ENCODE measurements at places on chromosomes 2 and 18. TPM values are rescaled to one million over a fixed set of nuclear protein-coding genes. Genes with fewer than 3 reads are reported as not detected.

The SKA1 gene
- 5.5 TPM for total RNA-seq

The GKN1 gene
- total RNA-seq = not detected

The TRIP12 gene
- total RNA-seq = 342 TPM

The MC4R gene
- total RNA-seq = not detected

The TMEM182 gene
- total RNA-seq = 3.0 TPM

The CEBPZOS gene
- 34.6 TPM for total RNA-seq

The SOCS6 gene
- total RNA-seq = 20.9 TPM

The MAP2 gene
- total RNA-seq = 20.9 TPM

The SPP2 gene
- not detected for total RNA-seq

The CAPN14 gene
- total RNA-seq = 1.1 TPM

The DCDC2C gene
- 12.1 TPM for total RNA-seq

The ALK gene
- 2.1 TPM for total RNA-seq

The DSG1 gene
- total RNA-seq = 2.8 TPM

The HOXD9 gene
- 21.2 TPM for total RNA-seq

The TNS1 gene
- 227 TPM for total RNA-seq

The STON1 gene
- 5.1 TPM for total RNA-seq
